ENCODE measurements at places on chromosomes 1 and 21. TPM values are rescaled to one million over a fixed set of nuclear protein-coding genes. Genes with fewer than 3 reads are reported as not detected.

LRRN2 gene
- total RNA-seq: not detected

WLS gene
- not detected for total RNA-seq

FRRS1 gene
- total RNA-seq: 0.32 TPM

GRCh38 chr1:201751872-201752271 is 77.1 kb upstream of the IPO9 start:
- no peak for DNase-seq

- DNase-seq: no peak
Observed at GRCh38 chr21:30251781-30252180, 31.0 kb downstream of the KRTAP24-1 start.

- DNase-seq: peak; percentile 75
Observed at GRCh38 chr1:241551759-241552638, 19.8 kb downstream of the KMO start.

DNA sequence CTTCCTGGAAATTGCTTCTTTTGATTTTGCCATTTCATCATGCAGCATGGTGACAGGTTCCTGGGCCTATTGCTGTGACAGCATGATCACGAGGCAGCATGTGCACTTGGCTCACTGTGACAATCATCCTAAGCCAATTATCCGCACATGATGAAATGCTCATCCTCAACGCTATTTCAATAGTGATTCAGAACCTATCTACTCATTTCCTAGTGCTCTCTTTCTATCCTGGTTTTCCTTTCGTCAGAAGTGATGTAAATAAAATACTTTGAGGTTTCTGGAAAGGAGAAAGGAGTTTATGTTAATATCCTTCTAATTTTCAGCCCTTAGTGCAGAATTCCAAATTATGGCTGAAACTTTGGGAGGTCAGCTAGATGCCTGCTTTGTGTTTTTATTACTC is 110.6 kb upstream of the ADAMTS5 start:
- no peak for DNase-seq

DNA sequence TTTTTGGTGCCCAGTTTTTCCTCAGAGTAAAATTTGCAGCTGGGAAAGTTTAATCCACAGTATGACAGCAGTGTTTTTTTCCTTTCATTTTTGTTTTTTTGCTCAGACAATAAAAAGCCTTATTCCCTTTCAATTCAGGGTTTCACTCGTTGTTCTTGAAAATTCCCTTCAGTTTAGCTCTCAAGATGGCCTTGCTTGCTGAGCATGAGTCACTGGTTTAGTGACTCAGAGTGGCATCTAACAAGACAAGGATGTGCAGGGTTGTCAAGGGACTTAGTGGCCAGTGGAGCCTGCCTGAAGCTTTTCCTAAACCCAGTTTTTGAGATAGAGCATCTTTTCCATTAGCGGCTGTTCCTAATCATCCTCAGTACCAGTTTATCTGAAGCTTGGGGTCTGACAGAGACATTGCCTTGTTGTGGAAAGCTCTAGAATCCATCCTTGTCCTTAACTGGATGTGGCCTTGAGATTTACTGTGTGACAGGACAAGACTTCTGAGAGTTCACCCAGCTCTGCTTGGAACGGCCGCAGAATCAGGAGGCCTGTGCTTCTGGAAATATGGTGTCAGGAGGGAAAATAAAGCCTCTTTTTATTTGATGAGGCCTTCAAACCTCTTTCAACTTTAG is 48.4 kb upstream of the DNAJC6 start:
- peak; percentile 48 for DNase-seq

GRCh38 chr1:156746728-156747631 is 4.5 kb downstream of the HDGF start:
- peak; percentile 69 for DNase-seq

GRCh38 chr1:85196358-85196757 is 4.5 kb downstream of the SYDE2 start:
- no peak for DNase-seq

- DNase-seq: no peak
Observed at GRCh38 chr1:202281316-202282024, 60.3 kb downstream of the UBE2T start.

GRCh38 chr21:33022489-33022827 is 3.3 kb upstream of the OLIG2 start:
- no peak for DNase-seq

DNA sequence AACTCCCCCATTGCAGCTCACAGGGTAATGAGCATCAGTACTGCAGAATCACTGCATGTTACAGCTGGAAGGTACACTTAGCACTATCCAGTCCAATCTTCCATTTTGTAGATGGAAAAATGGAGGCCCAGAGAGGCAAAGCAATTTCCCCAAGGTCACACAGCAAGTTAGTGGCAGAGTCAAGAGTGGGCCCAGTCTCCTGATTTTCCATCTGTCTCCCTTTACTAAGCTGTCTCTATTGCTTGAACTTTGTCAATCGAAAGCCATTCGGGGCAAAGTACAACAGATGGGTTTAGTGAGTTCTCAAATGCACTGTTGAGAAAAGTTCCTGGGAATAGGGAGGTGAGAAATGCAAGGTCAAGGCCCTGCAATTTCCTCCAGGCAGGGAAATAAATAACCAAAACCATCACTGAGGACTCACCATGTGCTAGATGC is 50.4 kb upstream of the IFFO2 start:
- DNase-seq: no peak

DNA sequence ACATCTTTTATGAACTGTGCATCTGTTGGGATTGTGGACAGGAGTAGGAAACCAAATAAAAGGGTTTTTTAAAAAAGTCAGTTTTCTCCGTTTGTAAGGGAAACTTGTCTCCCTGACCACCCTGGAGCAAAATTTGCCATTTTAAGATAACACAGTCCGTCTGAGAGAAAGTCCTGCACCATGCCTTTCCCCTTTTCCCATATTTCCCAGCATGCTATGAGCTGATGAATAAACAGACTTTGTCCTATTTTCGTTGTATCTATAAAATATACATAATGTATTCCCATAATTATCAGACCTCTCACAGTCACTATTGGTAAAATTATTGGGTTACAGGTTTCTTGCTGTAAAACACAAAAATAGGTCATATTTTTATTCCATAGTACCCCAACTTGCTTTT is 1.7 kb upstream of the AKT3 start:
- no peak for DNase-seq

DNA sequence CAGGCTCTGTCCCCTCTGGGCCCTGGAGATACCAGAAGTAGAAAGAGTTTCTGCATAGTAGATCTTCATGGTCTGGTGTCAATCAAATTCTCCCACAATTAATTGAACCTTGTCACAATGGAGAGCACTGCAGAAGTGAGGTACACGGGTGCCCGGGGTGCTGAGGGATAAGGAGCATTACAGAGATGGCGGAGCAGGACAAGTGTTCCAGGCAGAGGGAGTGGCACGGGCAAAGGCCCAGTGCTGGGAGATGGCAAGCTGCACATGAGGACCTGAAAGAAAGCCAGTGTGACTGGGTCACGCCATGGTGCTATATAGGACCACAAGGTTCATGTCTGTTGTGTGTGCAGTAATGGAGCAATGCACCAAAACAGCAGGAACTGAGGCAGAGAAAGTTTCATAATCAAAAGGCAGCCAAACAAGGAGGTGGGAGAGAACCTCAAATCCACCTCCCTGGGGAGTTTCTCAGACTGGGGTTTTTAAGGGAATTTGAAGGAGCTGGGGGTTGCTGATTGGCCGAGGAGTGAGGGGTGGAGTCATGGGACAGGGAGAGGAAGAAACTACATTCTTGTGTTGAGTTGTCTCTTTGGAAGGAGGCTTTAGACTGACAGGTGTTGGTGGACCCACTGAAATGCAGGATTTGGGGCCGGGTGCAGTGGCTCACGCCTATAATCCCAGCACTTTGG is 27.7 kb downstream of the ACOT11 start:
- no peak for DNase-seq

DNA sequence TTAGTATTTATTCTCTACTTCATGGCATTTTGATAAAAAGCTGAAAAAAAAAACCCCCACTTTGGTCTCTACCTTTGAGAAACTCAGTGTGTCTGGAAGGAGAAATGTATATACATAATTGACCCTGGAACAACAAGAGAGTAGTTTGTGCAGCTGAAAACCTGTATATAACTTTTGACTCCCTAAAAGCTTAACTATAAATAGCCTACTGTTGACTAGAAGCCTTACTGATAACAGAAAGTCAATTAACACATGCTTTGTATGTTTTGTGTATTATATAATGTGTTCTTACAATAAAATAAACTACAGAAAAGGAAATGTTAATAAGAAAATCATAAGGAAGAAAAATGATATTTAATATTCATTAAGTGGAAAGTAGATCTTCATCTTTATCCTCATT is 88.0 kb downstream of the NEK7 start:
- DNase-seq: no peak

DNA sequence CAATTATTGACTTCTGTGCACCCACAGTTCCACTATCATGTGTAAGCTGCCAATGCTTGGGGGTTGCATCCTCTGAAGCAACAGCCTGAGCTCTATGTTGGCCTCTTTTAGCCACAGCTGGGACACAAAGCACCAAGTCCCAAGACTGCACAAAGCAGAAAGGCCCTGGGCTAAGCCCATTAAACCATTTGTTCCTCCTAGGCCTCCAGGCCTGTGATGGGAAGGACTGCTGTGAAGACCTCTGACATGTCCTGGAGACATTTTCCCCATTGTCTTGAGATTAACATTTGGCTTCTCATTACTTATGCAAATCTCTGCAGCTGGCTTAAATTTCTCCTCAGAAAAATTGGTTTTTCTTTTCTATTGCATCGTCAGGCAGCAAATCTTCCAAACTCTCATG is 123.7 kb upstream of the DEPDC1 start:
- no peak for DNase-seq

- DNase-seq: no peak
Observed at GRCh38 chr1:116560704-116561490, 9.9 kb downstream of the CD58 start.

DNA sequence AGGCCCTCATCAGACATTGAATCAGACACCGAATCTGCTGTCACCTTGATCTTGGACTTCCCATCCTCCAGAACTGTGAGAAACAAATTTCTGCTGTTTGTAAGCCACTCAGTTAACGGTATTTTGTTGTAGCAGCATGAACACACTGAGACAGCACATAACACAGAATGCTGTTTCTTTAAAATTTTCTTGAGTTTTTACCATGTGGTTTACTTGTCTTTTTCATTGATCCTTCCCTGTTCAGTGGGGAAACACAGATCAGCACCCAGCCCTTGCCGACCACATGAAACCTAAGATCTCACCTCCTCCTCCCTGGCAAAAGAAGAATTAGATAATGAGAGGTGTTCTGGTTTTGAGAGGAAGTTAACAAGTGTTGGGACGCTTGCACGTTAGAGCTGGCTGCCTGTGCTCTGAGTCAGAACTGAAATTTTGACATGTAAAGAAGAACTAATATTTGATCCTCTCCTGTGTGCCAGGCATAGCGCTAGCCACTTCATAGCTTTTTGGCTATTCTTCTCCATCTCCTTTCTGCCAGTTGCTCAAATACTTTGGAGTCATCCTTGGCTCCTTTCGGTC is 179.6 kb downstream of the DHRS3 start:
- DNase-seq: peak; percentile 66

DNA sequence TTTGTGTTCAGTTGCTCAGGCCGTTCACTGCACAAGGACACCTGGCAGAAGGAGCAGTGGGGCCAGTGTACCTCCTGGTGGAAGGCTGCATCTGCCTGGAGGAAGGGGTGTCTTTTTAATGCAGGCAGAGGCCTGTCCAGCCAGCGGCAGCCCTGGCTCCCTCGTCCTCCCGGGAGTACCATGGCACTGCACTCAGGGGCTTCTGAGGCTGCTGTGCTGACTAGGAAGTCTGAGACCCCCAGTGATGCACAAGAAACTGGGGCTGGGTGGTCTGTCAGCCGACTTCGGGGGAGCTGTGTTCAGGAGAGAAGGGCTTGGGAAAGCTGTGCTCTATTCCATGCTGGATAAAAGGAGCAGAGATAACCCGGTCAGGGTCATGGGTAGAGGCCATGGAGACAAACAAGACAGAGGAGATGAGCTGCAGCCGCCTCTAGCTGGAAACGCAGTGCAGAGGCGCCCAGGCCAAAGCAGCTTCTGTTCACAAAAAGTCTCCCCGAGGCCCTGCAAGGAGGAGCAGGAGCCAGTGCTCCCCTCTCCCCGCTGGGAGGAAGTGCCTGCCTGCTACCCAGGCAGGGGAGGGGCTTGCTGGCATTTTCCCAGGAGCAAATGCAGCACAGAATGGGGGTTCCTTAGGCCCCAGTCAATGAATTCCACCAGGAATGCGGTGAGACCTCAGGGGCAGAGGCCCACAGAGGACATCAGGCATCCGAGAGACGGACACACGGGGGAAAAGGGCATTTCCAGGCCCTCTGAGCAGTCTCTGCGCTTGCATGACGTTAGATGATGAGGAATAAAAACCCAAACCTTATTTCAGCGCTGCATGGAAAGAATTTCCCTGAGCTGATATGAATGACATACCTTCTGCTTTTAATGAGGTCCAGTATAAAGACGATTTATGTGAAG is 17.2 kb upstream of the C2CD2 start:
- DNase-seq: no peak

- peak; percentile 83 for DNase-seq
Observed at GRCh38 chr1:172089768-172090510, 248.6 kb downstream of the DNM3 start.

GRCh38 chr21:33748903-33749302 is 106.6 kb downstream of the ITSN1 start:
- DNase-seq: no peak

DNA sequence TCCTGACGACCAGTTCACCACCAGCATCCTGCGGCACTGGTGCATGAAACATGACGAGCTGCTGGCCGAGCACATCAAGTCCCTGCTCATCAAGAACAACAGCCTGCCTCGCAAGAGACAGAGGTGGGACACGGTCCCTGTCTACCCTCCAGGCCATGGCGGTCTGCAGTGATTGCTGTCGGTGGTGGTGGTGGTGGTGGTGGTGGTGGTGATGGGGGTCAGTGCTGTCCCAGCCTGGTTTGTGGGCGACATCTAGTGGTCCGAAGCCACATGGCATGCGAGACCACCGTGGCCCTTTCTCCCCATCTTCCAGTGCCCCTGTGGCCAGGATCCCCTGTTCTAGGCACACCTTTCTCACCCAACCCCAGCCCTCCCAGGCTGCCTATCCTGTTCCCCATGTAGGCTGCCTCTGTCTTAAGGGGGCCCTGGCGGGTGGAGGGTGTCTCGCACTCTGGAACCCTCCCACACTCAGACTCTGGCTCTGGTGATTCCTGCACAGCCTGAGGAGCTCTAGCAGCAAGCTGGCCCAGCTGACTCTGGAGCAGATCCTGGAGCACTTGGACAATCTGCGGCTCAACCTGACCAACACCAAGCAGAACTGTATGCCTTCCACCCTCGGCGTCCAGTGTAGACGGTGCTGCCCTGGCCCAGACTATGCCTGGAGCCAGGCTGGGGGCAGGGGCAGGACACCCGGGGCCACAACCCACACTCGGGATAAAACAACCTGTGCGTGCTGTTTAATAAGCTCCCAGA is 3.2 kb upstream of the SLC27A3 start:
- DNase-seq: no peak

DNA sequence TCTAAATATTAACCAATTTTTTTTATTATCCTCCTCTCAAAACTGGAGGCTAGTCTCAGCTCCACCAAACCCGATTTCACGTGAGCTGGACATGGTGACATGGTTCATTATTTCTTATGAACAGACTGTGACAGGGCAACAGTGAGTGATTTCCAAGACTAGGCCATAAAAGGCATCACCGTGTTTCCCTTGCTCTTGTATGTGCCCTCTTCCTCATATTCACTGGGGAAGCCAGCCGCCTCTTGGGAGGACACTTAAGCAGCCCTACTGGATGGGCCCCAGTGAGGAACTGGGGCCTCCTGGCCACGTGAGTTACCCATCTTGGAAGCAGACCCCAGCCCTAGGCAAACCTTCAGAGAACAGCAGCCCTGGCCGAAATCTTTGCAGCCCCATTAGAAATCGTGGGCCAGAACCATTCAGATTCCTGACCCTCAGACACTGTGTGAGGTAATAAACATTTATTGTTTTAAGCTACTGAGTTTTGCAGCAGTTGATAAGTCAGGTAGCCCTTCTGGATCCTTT is 105.0 kb downstream of the GALNT2 start:
- DNase-seq: no peak
